ENCODE measurements at places on chromosomes 11 and 22.
A peak's percentile ranks its signal among the peaks of the same experiment; 100 is the strongest.

- no peak for DNase-seq
Measured at GRCh38 chr11:67120881-67121710, 2.0 kb downstream of the KDM2A start.

DNA sequence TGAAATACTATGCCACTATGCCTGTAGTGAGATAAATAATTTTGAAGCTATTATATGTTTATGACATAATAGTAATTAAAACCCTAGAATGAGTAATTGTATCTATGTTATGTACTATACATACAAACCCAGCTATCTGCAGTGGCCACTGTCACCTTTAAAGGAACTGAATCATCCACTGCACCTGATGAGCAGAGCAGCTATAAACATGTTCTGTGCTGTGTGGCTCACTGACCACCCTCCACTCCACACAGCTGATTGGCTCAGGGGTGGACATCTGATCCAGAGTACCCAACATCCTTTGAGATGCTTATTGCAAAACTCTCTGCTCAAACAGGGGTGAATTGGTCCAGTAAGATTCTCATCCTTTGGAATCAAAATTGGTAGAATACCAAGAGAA lies 19.2 kb upstream of the RRAS2 start:
- no peak for DNase-seq

GRCh38 chr11:14021738-14022137 lies 59.2 kb downstream of the SPON1 start:
- DNase-seq = no peak

GRCh38 chr11:129208863-129209262 lies 16.7 kb upstream of the ARHGAP32 start:
- DNase-seq = no peak

DNA sequence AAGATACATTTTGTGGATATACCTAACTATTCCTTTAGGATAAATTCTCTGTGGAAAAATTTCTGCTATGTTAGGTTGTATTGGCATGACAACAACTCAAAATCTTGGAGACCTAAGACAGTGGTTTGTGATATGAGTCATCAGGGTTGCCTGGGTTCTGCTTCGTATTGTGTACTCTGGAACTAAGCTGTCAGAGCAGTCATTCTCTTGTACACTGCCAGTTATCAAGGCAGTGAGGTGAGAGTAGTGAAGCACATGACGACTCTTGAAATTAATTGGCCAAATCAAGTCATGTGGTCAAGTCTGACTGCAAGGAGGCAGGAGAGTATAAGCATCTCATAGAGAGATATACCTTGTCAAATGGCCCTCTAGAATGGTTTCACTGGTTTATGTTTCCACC lies 104.4 kb downstream of the FANCF start:
- DNase-seq = peak; percentile 14

GRCh38 chr11:117492578-117493251 lies 165.1 kb downstream of the CEP164 start:
- no peak for DNase-seq
